Umbilical cord (tissue), 2 donors: ENCODE measurements at places on chromosomes 3 and 15. TPM values are rescaled to one million over a fixed set of nuclear protein-coding genes. Genes with fewer than 3 reads are reported as not detected.
A peak's percentile ranks its signal among the peaks of the same experiment; 100 is the strongest.

DNA sequence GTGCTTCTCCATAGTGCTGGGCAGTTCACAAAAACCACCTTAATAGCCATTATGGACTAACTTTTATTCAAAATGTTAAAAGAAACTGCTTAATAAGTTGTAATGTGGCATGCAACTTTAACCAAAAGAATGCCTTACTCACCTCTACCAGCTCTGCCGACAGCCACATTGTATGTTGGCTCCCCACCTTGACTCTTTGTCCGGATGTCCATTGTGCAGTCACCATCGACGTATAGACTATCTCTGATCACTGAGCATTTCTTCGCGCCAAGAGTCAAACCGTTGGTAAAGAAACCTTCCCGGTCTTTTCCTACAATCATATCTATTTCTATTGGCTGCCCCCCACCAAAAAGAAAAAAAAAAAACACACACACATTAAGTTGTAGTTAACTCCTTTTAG is 2.5 kb downstream of the PFN2 start:
- DNase-seq: no peak

GRCh38 chr3:57726397-57726796 is 29.7 kb upstream of the SLMAP start:
- no peak for DNase-seq

- DNase-seq: peak; percentile 17
These were observed 28.3 kb downstream of the IDH3A start for GRCh38 chr15:78177447-78177873.

Gene TRH
- total RNA-seq: not detected

Gene ISLR
- total RNA-seq: 95.1 TPM

DNA sequence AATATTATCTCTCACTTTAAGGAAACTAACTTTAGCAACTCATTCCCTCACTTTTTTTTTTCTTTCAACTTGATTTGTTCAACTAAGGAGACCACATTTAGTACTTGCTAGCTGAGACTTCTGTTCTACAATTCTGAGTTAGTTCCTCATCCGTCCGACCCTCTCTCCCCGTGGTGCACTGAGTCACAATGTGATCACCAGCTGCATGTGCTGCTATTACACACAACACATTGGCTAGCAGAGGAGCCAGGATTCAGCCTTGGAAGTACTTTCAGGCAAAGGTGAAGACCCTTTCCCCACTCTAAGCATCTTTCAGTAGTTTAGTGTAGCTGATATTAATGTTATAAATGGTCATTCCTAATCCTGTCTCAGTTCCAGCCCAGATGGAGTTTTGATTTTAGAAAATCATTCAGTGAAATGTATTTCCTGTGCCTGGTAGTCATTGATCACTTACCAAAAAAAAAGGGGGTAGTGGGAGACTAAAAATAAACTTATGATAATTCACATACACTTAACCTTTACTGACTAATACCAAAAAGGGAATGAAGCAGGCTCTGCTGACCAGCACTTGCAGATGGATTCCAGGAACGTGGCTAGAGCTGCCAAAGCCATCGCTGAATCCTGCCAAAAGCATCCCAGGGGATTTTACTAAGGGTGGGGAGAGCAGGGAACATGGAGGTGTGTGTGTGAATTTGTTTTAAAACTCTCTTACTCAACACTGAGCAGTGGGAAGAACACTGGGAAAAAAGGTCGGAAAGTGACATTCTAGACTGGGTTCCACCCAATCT is 424.8 kb downstream of the LPP start:
- peak; percentile 63 for DNase-seq

Gene AP4E1
- 33.2 TPM for total RNA-seq

- peak; percentile 65 for DNase-seq
These were observed 20.7 kb downstream of the TBC1D2B start for GRCh38 chr15:78056714-78057269.

- DNase-seq: no peak
These were observed 71.8 kb upstream of the GATM start for GRCh38 chr15:45449916-45450867.

GRCh38 chr3:124594581-124594980 is 135.7 kb upstream of the UMPS start:
- no peak for DNase-seq

Gene TICRR
- total RNA-seq: 1.2 TPM

GRCh38 chr3:47716656-47717055 is 65.0 kb downstream of the SMARCC1 start:
- no peak for DNase-seq

Gene GPR156
- total RNA-seq: 0.96 TPM

DNA sequence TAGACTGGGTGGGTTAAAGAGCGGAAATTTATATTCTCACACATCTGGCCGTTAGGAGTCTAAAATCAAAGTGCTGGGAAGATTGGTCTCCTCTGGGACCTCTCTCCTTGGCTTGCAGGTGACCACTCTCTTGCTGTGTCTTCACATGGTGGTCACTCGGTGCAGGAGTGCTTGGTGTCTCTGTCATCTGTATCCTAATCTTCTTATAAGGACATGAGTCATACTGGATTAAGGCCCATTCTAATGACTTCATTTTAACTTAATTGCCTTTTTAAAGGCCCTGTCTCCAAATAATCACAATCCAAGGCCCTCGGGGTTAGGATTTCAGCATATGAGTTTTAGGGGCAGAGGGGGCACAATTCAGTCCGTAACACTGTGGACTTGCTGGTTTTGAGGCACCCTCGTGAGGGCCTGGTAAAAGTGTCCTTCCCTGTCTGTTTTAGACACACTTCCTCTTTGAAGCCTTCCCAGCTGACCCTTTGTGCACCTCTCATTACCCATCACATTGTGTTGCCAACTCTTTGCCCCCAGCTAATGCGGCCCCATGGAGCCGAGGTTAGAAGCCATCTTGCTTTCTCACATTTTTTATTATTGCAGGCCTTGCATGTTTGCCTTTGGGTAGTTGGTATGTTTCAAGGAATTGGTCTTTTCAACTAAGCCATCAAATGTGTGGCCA is 3.2 kb downstream of the XYLB start:
- DNase-seq: no peak

DNA sequence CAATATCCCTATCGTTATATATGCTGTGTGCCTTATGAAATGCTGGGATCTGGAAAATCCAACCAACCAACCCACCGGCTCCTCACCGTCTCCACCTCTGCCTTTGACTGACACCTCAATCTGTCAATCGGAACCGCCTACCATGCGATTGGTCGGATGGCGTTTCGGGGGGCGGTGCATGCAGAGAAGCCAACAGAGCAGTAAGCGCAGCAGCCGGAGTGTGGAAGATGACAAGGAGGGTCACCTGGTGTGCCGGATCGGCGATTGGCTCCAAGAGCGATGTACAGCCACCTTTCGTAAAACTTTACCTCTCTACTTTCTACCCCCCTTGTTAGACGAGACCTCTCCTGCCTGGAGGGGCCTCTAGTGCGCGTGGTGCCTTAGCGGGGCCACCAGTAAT is 6.3 kb downstream of the CLK3 start:
- no peak for DNase-seq

Gene UBE2E2
- total RNA-seq: 109 TPM

DNA sequence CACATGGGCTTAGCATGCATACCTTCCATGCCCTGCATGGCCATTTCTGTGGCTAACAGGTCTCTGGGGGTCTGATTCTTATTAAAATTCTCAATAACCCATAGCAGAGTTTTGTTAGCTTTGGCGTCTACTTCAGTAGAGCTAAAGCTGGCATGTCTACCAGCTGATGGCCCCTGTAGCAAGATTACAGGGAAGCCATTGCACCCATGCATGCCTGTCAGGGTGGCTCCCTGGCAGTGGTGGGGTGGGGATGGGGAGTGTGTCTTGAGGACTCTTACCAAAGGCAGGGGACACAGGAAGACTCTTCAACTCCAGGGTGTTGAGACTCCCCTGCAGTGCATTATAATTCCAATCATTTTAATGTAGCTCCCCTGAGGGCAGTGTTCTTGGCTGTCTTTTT is 4.7 kb downstream of the KY start:
- no peak for DNase-seq

Gene FES
- 30.8 TPM for total RNA-seq

- DNase-seq: no peak
These were observed 242.0 kb downstream of the SV2B start for GRCh38 chr15:91342097-91342496.

DNA sequence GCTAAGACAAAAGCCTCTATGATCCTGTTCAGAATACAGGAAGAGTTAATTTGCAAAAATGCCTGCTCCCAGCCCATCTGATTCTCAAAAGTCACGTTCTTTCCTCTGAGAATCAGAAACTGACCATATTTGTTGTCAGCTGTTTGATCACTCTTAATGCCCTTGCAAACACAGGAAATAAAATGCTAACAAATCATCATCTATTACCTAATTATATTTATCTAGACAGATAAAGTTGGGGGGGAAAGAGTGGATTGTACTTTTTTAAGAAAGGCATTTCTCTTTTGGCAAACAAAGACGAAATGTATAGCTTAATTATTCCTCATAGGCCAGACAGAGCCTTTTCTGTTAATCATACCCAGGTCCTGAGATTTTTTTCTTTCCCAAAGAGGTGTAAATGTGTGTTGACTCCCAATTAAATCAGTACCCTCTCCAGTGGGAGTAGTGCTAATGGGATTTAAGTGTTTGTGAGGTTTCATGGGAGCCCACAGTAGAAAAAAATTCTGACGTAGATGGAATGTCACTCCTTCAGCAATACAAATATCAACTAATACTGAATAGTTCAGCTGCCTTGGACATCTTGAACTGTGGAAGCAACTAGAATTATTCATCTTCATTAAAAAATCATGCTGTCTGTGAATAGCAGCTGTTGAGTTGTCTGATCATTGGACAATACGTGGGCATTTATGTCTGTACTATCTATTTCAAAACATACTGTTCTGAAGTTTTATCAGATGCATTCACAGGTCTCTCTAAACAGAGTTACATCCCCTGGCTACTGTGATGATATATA is 22.5 kb upstream of the BNIP2 start:
- DNase-seq: no peak

Gene SLC2A2
- total RNA-seq: 0.72 TPM

Gene SENP5
- total RNA-seq: 44.3 TPM

Gene EHHADH
- 7.7 TPM for total RNA-seq

Gene ANKRD34C
- total RNA-seq: 0.72 TPM

DNA sequence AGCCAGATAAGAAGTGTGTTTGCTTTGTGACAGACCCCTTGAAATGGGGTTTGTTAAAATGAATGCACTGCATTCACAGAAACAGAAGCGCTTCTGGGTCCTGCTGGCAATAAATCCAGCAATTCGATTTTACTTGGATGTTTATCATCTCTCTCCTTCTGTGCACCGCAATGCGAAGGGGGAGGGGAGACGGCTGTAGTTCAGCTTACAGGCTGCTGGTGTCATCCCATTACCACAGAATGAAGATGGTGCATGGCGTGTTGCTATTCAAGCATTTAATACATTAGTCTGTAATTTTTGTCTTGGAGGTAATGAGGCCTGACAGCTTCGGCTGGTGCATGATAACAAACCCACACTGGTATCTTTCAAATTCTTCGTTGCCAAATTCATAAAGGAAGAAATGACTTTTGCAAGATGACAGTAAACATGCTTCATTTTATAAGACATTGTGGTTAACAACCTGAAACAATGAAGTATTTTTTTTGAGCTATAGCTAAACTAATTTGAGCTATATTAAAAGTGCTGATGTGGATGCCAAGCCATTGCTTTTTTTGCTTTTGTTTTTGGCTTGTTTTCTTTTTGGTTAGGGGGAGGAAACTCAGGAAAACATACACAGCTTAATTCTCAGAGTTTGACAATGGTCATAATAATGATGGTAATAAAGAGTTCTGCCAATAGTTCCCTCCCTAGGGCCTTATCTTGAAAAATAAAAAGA is 418.3 kb downstream of the OTOL1 start:
- DNase-seq: peak; percentile 66

DNA sequence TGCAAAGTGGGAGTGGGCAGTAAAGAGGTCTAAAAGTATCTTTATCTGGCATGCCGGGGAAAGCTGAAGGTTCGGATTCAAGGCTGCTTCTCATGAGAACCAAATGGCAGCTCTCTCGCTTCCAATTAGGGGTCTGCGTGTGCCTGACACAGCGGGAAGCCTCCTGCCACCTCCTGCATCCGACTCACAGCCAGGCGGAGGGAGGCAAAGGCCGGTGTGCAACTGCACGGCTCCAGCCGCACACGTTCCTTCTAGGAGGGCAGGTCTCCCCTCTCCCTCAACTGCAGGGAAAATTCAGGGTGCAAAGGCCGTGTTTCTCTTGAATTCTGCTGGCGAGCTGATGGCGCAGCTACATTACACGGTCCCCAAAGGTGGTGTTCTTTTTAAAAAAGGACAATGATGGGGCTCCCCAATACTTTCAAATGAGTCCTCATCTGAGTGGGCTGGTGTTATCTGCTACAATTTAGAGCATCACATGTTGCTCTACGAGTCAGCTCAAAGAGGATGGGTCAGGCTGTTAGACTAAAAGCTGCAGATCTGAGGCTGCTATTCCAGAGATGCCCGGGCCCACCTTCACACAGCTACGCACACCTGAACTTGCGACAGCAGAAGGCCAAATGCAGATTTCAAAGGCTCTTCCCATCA is 226.6 kb downstream of the ADAMTS17 start:
- DNase-seq: no peak

Gene ZNF385D
- 16.6 TPM for total RNA-seq

Gene RYR3
- 11.6 TPM for total RNA-seq
